Activated CD8-positive, alpha-beta T cell treated with anti-CD3 and anti-CD28 coated beads for 36 hours (primary cell): ENCODE measurements at places on chromosomes 12 and 14.

- DNase-seq, result no peak
- no peak overlapping the region for H3K27ac ChIP-seq
- H3K27me3 ChIP-seq, result no peaks in the 10 kb centered on the region
- no peaks in the 10 kb centered on the region for H3K36me3 ChIP-seq
These were observed 3.2 kb downstream of the PLD4 start for GRCh38 chr14:104927901-104928300.

DNA sequence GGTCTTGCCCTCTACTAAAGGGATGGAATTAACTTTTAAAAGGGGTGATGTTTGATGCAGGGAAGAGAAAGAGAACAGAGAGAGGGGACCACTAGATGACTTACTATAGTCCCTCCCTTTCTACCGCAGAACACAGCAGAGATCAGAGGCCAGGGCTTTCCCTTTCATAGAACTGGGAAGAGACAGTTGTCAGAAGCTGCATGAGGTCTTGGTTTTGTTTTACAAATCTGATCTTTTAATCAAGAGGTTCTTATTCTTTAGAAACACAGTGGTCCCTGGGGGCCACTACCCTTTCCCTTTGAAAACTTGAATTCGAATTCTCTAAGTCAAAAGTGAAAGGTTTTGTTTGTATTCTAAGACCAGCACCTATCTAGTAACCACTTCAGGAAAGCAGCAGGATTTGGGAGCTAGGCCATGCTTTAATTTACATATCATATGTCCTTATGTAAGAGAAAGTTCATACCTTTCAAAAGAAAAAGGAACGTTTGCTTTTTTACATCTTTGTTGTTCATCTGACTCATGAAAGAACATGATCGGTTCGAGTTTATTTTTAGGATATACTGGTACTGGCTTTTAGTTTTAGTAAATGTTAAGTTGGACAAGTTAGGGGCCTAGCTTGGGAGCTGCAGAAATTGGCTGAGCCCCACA is 6.3 kb downstream of the FBXL14 start:
- peak; percentile 33 for DNase-seq
- H3K27ac ChIP-seq, result peak overlapping the region; percentile 9
- no peaks in the 10 kb centered on the region for H3K27me3 ChIP-seq
- H3K4me1 ChIP-seq, result peaks cover 47% of the 10 kb centered on the region
- H3K36me3 ChIP-seq, result peaks cover 23% of the 10 kb centered on the region
- peak overlapping the region; percentile 2 for H3K4me3 ChIP-seq

- no peak overlapping the region for H3K27ac ChIP-seq
- peaks cover 20% of the 10 kb centered on the region for H3K27me3 ChIP-seq
- peaks cover 4% of the 10 kb centered on the region for H3K4me1 ChIP-seq
- H3K36me3 ChIP-seq, result no peaks in the 10 kb centered on the region
These were observed 202.2 kb upstream of the HMGA2 start for GRCh38 chr12:65622056-65622455.

GRCh38 chr14:54718046-54718445 is 151.1 kb downstream of the SAMD4A start:
- no peak for DNase-seq
- no peak overlapping the region for H3K4me3 ChIP-seq
- H3K27me3 ChIP-seq, result peaks cover 11% of the 10 kb centered on the region
- H3K36me3 ChIP-seq, result peaks cover 3% of the 10 kb centered on the region
- H3K4me1 ChIP-seq, result peaks cover 9% of the 10 kb centered on the region
- no peak overlapping the region for H3K27ac ChIP-seq
